GDM1 (cell line): ENCODE measurements at places on chromosomes 2 and 18.

GRCh38 chr18:38789141-38789540, 1223.5 kb upstream of the CELF4 start:
- no peak for DNase-seq

DNA sequence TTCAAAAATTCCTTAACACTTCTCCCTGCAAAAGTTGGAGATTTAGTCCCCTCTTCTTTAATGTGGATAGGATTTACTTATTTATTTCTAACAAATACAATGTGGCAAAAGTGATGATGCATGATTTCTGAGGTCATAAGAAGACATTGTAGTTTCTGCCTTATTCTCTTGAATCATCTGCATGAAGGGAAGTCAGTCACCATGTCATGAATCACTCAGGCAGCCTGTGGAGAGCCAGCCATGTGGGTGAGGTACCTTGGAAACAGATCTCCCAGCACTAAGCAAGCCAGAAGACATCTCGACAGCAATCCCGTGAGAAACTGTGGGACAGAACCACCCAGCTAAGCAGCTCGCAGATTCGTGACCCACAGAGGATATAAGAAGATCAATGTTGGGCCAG, 2.7 kb upstream of the ZC3H8 start:
- DNase-seq, result no peak

GRCh38 chr2:238236571-238236970, 3.3 kb downstream of the HES6 start:
- DNase-seq, result no peak

GRCh38 chr2:54380670-54381069, 75.5 kb upstream of the SPTBN1 start:
- no peak for DNase-seq

DNA sequence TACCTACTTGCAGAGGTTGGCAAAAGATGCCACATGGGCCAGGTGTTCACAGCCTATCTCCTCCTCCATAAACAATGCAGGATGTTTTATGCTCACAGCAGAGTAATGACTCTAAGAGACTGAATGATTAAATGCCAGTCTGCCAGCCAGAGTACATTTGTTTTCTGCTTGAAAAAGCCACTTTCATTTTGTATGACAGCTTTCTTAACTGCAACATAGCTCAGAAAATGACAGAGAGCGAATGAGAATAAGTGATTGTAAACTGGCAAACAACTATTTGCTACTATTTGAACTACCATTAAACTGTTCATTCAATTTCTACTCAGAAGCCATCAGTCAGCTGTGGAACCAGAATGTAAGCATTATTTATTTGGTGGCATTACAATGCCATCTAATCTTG, 50.6 kb upstream of the DCC start:
- DNase-seq, result no peak

DNA sequence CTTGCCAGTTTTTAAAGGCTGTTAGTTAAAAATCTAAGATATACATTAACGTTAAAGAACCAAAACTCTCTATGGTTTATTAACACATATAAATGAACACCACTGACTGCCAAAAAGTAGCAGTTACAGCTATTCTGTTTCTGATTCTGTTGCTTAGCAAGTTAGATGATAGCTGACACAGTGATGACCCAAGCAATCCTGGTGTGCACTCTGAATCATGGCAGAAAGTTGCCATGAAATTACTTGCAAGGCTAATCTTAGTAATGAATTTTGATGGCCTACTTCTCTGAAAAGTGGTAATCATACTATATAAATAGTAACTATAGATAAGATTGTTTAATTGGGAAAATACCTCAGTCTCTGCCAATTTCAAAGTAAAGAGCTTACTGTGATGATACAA, 57.7 kb downstream of the ROCK2 start:
- DNase-seq, result no peak

DNA sequence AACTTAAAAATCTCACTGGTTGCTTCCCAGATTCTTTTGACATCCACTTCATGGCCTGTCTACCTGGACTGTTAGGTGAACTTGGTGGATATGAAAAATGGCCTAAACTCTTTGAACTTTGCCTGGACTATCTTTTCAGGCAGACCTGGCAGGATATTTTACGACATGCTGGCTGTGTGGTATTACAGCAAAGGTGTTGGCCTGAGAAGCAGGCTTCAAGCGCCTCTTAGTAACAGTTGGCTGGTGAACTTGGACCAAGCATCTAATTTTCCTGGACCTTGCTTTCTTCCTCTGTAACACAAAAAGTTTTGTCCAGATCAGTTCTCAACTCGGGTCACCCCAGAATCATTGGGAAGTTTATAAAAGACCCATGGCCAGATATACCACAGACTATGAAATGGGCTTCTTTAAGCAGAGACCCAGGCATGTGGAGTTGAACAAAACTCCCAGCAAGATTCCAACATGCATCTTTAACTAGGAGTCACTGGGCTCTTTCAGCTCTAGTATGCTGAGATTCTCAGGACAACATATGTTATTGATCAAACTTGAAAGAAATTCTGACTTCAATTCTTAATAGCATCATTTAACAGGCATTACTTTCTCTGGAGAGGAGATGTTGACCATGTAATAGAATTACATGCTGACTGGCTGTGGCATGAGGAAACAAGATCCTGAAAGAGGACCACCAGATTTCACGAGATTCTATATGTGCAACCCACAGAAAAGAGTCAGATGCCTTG, 4.4 kb downstream of the LYPD1 start:
- DNase-seq, result no peak

DNA sequence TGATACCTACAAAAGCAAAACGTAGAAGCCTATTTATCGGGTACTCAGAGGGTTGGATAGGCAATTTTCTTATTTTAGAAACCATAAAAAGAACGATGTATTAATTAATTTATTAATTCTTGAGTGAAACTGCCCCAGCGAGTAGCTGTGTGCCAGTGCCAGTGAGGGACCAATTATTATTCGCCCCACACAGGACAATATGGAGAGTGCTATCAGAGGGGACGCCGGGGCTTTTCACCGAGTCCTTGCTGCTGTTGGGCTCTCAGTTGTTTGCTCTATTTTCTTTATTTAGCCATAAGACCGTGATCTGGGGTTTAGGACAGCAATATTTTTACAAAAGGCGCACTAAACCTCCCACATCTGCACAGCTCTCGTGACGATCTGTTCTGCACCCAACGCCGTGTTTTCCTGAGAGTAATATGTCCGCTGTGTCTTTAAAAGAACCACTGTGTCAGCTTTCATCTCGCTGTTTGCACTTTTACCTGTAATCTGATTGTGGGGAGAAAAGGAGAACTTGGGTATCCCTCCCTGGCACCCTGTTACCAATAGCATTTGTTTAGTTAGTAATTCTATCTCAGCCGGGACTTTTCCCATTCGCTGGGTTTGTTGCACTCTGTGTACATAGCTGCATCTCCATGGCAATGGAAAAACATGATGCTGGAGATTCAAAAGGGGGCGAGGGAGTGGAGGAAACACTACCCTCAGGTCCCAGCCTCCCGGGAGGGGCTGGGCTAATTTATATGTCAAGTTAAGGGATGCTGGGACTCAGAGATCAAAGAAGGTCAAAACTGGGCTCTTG, 30.1 kb upstream of the ZNF516 start:
- no peak for DNase-seq
